ENCODE measurements at places on chromosomes 12 and 14.

- DNase-seq: no peak
These were observed 113.4 kb upstream of the PELI2 start for GRCh38 chr14:56004786-56005185.

DNA sequence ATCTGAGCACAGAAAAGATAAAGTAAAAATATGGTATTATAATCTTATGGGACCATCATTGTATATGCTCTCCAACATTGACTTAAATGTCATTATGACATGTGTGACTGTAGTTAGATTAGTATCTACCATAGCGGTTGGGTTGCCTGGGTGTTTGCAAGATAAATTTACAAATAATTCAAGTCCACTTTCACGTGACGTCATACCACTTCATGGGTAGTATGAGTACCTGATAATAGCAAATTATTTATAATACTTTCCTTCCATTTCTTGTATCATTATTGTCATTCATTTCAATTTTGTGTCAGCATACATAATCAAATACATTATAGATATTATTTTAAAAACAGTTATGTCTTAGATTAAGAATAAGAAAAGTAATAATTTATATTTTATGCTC lies 20.2 kb downstream of the SLCO1B1 start:
- no peak for DNase-seq

- no peak for DNase-seq
These were observed 38.6 kb upstream of the ATF1 start for GRCh38 chr12:50725011-50725942.

DNA sequence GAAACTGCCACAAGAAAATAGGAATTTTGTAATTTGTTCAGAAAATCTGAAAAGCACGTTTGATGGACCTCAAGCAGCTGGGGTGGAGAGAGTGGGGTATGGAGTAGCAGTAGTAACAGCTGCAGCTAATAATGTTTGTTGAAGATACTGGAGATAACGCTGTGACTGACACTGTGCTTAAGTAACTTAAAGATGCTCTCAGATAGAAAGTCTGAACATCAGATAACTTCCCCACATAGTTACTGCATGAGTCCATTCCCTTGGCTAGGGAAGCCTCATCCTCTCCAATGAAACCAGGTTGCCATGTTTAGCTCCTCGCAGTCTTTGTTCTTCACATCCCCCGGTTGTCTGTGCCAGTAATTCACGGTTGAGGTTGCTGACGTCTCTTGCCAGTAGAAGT lies 24.9 kb downstream of the RMST start:
- DNase-seq: no peak

GRCh38 chr14:36676236-36676635 lies 14.6 kb downstream of the PAX9 start:
- no peak for DNase-seq

DNA sequence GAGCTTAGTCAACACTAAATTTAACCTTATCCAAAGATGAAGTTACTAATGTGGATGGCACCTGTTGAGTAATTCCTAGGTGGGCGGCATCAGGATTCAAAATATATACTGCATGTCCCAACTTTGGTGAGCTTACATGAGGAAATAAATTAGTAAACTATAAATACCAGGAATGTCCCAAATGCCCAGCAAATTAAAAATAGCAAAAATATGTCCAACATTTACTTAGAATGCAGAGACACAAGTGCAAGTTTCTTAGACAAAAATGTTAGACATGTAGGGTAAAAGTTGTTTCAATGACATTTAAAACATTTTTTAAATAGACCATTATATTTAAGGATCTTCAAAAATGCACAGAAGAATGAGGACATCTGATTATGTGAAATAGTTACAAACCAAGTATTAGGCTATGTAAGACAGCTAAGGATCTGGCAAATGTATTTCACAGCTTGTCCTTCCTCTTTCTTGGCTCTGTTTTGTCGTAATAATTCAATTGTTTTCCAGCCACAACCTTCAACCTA lies 115.9 kb downstream of the NAV3 start:
- DNase-seq: no peak

GRCh38 chr14:69473946-69474345 lies 10.6 kb upstream of the PLEKHD1 start:
- DNase-seq: no peak

DNA sequence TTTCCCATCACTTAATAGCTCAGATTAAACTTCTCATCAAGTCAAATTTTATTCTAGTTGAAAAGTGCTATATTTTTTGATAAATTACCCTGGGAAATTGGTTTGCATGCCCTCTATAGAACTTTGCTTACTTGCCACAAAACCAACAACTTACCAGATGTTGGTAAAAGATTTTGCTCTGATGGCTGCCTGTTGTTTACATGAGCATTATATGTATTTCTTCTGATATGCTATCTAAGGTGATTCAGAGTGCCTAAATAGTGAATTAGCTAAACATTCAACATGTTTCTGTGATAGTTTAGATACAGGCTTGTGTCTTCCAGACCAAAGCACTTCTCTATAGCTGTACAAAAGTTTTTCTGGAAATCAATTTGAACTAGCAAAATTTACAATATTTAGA lies 51.0 kb downstream of the PPM1A start:
- no peak for DNase-seq

GRCh38 chr12:96069511-96070231 lies 34.3 kb upstream of the LTA4H start:
- no peak for DNase-seq

GRCh38 chr12:16605642-16606116 lies 283 bp downstream of the LMO3 start:
- DNase-seq: peak; percentile 55

DNA sequence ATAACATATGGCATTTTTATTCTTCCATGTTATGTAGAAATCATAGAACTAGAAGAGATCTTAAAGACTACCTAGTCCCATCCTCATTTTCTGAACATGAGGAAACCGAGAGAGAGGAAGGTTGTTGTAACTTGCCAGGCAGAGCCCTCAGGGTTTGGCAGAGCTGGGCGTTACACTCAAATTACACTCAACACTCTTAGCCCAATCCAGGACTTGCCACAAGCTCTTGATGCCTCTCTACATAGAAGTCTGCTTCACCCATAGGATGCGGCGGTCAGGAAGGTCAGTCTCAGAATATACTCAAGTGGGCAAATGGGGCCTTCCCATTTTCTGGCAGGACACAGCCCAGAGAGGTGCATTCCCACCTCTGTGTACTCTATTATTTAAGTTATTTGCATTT lies 208.1 kb downstream of the ZFP36L1 start:
- DNase-seq: no peak

- DNase-seq: no peak
These were observed 356.2 kb downstream of the NELL2 start for GRCh38 chr12:44519931-44520330.

DNA sequence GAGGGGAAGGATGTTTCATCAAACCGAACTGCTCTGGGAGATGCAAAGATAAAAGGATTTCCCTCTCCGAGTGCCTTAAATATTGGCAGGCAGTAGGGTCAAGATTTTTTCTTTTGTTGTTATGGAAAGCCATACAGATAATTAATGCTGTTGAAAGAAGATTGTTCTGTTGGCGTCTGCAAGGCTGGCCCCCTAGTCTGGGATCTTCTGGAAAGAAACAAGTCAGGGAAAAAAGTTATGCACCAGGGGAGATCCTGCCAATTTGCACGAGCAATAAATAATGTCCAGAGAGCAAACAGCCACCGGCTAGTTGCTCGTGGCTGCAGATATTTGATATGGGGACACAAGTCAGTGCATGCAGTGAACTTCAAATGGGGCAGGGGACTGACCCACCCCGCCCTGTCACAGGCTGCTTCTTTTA lies 202.1 kb upstream of the MYL2 start:
- DNase-seq: no peak

DNA sequence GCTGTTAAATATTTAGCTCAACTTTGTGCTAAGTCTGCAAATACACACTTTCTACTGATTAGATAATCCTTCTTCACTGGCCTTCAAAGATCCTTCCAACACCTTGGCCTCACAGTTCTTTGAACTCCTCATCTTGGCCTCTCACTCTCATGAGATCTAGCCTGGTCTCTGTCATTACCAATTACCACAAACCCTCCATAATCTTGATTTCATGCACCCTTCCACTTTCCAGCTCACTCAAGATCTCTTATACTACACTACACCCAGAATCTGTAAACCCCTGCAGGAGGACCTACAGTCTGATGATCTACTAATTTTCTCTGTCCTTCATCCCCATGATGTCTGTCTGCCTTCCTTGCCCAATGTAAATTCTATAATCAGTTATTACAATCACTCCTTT lies 71.1 kb downstream of the DUSP16 start:
- DNase-seq: no peak

DNA sequence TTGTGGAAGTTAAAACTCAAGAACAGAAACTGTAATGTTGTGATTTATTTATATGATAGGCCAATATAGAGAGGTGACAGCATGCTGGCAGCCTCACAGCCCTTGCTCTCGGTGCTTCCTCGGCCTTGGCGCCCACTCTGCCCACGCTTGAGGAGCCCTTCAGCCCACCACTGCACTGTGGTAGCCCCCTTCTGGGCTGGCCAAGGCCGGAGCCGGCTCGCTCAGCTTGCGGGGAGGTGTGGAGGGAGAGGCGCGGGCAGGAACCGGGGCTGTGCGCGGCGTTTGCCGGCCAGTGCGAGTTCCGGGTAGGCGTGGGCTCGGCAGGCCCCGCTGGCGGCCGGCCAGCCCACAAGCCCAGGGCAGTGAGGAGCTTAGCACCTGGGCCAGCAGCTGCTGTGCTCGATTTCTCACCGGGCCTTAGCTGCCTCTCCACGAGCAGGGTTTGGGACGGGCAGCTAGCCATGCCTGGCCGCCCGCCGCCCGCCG lies 65.8 kb upstream of the SLC8A3 start:
- DNase-seq: peak; percentile 49

- DNase-seq: peak; percentile 54
These were observed 109.4 kb downstream of the ARF6 start for GRCh38 chr14:50001999-50002925.
